ENCODE measurements at places on chromosomes 7 and 10.
A peak's percentile ranks its signal among the peaks of the same experiment; 100 is the strongest.

- DNase-seq, result no peak
These were observed 227.3 kb downstream of the PTEN start for GRCh38 chr10:88090568-88091214.

DNA sequence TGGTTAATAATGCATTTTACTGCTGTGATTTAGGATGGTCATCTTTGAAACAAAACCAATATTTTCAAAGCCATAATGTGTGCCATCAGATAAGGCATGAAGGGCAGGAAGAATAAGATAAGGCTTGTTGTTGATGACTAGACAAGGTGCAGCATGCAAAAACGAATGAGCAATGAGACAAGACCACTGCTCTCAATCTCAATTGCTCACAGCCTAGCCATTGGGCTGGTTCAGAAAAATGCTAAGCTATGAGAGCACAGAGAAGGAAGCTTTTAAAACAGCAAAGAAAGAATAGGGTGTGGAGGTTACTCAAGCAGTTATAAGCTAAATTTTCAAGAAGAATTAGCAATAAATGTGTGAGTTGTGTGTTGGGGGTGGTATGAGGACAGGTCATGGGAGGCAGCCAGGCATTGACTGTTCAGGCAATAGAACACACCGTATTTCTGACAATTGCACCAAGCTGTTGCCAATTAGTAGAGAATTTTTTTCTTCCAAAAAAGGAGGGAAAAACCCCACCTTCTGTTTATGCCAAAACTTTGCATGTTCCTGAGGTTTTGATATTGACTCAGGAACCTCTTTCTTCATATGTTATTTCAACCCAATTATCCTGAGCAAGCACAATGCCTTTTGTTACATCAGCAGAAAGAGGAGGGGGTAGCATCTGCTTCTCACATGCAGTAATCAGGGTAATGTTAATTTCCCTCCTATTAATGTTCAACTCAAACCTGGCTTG is 276.5 kb downstream of the HDAC9 start:
- DNase-seq, result no peak

- no peak for DNase-seq
These were observed 267.3 kb upstream of the NPVF start for GRCh38 chr7:25495342-25496250.

DNA sequence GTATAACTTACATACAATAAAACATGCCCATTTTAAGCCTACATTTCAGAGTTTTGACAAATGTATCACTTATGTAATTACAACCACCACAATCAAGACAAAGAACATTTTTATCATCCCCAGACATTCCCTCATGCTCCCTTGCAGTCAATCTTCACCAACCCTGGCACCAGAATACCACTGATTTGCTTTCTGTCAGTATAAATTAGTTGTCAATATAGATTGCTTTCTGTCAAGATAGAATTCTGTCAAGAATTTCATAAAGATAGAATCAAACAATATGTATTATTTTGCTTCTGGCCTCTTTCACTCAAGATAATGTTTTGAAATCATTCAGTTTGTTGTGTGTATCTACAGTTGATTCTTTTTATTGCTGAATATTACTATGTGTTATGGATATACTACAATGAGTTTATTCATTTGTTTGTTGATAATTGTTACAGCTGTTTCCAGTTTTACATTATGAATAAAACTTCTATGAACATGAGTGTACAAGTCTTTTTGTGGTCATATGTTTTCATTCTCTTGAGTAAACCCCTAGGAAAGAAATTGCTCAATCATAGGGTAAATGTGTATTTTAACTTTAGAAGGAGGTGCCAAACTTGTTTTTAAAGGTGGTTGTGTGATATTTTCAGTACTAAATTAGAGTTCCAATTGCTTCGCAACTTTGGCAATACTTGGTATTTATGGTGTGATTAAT is 56.9 kb downstream of the IFIT5 start:
- DNase-seq, result no peak

DNA sequence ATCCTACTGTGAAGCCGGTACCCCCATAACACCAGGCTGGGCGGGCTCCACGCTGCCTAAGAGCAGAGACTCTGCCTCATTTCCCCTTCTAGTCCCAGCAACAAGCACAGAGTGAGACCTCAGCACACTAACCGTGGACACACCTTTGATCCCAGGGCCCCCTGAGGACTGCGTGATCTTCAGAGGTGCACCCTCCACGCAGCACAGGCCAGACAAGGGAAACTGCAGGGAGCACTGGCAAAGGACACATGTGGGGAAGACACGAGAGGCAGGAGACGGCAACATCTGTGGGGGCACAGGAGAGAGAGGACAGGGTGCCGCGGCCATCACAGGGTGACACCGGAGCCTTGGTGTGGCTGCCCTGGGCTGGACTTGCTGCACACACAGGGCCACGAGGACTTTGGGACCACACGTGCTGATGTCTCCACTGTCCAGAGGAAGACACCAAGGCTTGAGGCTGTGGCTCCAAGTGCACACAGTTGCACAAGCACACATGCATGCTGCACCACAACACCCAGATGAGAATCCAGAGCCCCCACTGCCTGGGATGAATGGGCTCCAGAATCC is 128.8 kb downstream of the PTPRN2 start:
- DNase-seq, result no peak

- no peak for DNase-seq
These were observed 207.6 kb downstream of the AHR start for GRCh38 chr7:17506095-17506494.

- no peak for DNase-seq
These were observed 1.3 kb upstream of the CUL1 start for GRCh38 chr7:148697256-148698006.

- no peak for DNase-seq
These were observed 160.6 kb downstream of the GRK5 start for GRCh38 chr10:119367841-119368549.

DNA sequence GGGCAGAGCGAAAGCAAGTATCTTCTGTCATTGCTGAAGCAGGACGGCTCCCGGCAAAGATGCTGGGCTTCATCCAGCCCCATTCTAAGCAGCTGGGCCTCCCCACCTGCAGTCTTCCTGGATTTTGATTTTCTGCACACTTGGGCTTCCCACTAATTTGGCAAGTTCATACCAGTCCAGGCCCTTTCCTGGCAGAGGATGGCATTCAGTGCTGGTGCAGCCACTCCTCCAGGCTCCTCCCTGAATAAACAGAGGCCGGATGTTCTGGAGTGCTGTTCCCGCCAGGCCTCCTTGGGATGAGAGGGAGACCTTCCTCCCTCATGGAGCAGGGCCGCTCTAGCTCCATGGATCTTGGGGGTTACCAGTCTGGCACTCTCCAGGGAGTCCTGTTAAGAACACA is 3.4 kb downstream of the BAG3 start:
- DNase-seq, result no peak

DNA sequence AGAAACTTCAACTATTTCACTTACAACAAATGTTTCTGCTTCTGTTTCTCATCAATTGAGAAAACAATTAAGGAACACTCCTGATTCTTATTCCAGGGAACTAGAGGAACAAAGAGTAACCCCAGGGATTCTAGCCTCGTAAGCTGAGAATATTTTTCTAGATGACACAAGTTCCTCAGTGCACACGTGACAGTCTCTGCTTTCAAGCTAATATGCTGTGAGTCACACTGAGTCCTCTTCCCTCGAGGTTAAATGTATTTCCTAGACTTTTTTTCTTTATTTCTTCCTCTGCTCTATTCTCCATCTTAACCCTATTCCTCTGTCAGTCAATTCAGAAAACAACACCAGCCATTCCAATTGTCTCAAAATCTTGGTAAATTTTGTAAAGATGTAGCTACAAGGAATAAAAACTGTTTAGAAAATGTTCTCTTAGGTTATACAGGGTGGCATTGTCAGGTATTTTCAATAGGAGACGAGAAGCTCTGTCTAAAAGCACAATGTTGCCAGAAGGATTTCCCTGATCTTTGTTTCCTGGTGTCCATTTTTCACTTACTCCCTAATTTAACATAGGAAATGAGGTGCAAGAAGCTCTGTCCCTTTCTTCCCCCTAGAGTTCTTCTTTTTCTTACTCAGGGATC is 5.8 kb upstream of the C1GALT1 start:
- no peak for DNase-seq

DNA sequence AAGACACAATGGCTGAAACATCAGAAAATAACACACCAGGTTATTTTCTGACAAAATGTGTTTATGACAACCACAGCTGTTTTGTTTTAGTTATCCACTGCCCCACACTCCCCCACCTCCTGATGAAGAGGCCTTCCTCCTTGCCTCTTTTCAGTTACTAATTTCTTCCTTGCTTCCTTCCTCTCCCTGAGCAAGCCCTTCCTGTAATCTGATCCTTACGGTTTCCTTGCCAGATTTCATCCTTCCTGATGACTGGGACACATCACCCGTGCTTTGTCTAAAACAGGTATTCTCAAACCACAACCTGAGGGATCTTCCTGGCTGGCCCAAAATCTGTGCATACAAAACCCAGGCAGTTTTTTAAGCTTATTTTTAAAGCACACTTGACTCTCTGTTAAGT is 39.4 kb downstream of the CHST15 start:
- no peak for DNase-seq

DNA sequence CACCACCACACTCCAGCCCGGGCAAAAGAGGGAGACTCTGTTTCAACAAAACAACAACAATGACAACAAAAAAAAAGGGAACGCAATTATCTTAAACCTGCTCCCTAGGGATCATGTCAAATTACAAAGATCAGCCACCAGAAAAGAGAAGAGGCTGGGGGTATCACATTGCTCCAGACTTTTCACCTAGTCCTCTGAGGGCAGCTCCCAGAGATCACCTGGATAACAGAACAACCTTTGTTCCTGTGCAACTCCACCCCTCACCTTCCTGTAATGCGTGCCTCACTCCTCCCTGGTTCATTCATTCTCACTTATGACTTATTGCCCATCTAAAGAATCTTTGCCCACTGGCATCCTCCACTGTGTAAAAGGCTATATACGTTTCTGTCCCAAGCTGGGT is 31.8 kb downstream of the SVOPL start:
- no peak for DNase-seq

GRCh38 chr7:105782391-105783042 is 93.9 kb downstream of the ATXN7L1 start:
- DNase-seq, result no peak

DNA sequence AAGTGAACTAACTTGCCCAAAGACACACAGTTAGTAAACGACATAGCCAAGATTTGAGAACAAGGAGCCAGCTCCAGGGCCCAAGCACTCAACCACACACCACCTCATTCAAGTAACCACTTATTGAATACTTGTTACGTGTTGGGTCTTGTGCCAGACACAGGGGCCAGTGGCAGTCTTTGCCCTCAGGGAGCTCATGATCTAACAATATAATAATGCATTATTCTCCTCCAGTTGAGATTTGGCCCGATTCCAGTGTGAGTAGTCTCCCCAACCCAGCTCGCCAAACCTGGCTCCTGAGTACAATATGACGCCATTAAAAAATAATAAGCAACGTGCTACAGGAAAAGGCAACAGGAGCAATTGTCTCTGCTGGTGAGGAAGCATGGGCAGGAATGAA is 14.4 kb upstream of the STK17A start:
- DNase-seq, result no peak

- DNase-seq, result no peak
These were observed 11.3 kb downstream of the OIT3 start for GRCh38 chr10:72904806-72905205.

GRCh38 chr10:128538671-128539070 is 412.4 kb upstream of the MKI67 start:
- no peak for DNase-seq

- DNase-seq, result no peak
These were observed 3.9 kb upstream of the MLLT10 start for GRCh38 chr10:21530168-21530567.

GRCh38 chr10:18240185-18240882 is 100.1 kb downstream of the CACNB2 start:
- no peak for DNase-seq

DNA sequence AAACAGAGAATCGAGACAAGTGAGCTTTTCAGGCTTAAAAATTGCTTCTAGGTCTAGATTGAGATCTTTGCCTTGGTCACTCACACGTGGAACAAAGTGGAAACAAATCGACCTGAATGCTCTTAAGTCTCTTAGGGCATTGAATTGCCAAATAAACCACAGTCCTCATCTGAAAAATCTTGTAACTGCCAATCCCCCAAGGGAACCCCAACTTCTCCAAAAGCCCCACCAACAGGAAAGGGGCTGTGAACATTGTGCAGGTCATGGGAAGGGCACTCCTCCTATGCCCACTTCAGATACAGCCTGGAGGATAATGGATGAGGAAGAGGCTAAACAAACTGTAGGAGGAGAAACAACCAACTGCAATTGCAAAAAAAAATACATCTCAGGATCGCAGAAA is 91.3 kb downstream of the DGKI start:
- DNase-seq, result no peak

DNA sequence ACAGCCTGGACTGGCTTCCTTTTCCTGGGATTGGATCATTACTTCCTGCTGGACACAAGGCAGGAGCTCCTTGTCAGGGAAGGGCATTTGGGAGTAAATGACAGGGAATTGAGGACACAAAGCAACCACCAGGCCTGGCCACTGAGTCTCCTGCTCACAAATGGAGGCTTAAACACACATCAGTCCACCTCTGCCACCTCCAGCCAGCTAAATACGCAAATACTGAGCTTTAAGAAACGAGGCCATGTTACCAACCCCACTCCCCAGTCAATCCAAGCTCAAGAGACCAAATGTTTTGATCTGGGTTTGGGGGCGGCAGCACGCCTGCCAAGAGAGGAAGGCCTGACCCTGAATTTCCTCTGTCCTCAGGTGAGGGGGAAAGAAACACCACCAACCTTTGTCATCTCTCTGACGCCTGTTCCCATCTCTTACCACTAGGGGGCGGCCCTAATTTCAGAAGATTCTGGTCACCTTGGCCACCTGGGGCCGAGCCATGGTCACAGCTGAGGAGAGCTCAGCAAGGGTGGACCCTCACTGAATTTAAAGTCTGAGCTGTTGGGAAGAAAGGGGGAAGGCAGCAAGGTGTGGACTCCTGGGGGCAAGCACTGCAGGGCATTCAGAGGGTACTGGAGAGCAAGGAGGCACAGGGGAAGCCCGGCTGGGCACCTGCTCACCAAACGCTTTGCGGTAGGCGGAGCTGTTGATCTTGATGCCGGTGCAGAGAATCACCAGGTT is 16.5 kb downstream of the AIFM2 start:
- DNase-seq, result peak; percentile 29

DNA sequence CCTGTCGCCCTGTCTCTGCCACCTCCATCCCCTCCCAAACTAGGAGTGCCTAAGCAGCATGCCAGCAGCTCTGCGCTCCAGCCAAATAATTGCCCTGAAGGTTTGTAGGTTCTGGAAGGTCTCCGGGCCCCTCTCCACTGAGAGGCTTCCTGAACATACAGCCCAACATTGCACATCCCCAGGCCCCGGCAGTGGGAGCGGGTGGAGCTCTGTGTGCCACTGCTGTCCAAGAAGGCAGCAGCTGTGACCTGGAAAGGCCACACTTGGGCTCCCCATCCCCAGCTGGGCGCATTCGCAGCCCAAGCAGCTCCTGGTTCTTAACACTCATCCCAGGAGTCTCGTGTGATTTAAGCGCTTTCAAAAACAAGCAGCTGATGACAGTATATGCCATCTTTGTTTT is 95.7 kb downstream of the COL13A1 start:
- DNase-seq, result no peak

GRCh38 chr10:118944959-118945633 is 84.4 kb upstream of the NANOS1 start:
- DNase-seq, result no peak
